ENCODE measurements at places on chromosomes 4 and X.

- no peak for DNase-seq
These were observed 22.4 kb downstream of the OTOP1 start for GRCh38 chr4:4204401-4204745.

- DNase-seq, result no peak
These were observed 76.7 kb upstream of the HS3ST1 start for GRCh38 chr4:11505221-11505971.

DNA sequence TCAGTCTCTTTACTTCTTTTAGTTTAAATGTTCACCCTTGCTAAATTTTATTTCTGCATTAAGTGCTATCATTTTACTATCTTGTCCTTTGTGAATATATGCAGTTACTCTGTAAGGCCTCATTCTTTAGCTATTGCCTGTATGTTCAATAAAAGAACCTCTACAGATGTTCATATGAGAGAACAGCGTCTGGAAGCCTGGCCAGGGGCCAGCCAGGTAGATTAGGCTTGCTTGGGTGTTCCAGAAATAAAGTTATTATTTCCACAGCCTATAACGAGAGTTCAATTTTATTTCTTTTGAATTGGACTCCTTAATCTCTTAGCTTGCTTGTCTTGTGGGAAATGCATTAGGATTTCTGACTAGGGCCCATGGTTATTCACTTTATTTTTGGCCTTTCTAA, 214.5 kb downstream of the TLL1 start:
- no peak for DNase-seq

DNA sequence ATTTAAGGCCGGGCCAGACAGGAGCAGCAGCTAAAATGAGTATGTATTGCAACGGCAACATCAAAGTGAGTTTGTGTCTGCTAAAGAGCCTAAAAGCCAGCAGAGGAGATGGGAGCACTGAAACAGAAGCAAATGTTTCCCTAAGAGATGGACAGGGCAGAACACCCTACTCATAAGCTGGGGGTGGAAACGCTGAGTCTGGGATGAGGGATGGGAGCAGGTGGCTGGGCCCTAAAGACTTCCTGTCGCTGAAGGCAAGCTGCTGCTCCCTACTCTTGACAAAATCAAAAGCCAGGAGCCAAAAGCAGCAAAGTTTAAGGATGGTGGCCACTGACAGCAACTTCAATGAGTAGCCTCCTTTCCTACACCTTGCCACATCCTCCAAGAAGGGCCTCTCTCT, 40.6 kb upstream of the NAP1L5 start:
- no peak for DNase-seq

Data from T follicular helper cell (primary cell).